Femur (tissue), 1 donor: ENCODE measurements at places on chromosomes 6 and 20.

GRCh38 chr20:22495789-22496188 is 88.6 kb downstream of the FOXA2 start:
- DNase-seq: no peak

DNA sequence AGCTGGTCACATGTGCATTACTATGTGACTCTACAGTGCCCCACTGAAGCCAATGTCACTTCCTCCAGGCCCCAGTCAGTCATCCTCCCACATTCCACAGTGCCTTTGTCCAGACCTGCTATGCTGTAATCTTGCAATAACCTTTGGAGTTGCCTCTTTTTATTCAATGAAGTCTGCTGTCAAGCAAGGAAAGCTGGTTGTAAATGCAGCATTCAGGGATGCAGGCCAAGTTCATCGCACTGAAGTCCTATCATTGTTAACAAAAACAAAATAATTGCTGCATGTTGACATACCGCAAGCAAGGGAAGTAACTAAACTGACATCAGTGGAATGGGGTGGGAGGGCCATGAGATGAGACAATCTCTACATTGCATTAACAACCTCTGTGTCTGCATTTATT is 131.2 kb upstream of the CDYL start:
- no peak for DNase-seq

DNA sequence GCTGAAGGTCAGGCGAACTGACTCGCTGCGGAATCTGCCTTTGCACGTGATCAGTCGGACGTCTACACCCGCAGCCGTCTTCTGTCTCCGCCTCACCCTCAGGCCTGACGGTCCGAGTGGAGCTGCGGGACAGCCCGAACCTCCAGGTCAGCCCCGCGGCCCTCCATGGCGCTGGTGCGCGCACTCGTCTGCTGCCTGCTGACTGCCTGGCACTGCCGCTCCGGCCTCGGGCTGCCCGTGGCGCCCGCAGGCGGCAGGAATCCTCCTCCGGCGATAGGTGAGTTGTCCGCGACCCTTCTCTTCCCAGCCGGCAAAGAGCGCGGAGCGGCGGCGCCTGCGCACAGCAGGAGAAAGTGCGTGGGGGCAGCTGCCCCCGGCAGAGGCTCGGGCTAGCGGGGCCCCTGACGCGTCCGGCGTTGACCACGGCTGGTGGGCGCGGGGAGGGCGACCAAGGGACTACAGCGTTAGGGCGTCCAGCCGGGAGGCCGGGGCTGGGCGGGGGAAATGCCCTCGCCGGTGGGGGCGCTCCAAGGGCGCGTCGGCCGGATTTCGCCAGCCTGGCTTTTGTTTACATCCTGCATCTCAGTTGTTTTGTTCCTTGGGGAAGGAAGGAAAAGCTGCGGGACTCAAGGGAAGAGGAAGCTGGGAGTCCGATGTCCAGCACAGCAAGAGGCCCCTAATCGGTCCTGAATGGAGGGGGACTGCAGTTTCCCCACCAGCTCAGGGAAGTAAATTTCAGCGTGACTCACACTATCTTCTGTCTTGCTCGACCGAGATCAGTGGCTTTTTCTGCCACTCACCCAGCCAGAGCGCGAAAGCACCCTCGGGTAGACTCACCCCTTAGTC is at the start of gene SMPDL3A:
Gene SMPDL3A, plus strand, starts transcription at position 77 of the 846 bp plus-strand sequence. Its CDS starts 89 bp downstream, at position 166.
- DNase-seq: peak; percentile 81

GRCh38 chr6:89928604-89929003 is 34.3 kb downstream of the GJA10 start:
- DNase-seq: no peak

- no peak for DNase-seq
Measured at GRCh38 chr20:38075161-38075998, 41.8 kb downstream of the RPRD1B start.

- DNase-seq: peak; percentile 87
Measured at GRCh38 chr6:31087494-31088089, 24.8 kb downstream of the C6orf15 start.

- no peak for DNase-seq
Measured at GRCh38 chr6:149323925-149324324, 6.4 kb downstream of the TAB2 start.

- no peak for DNase-seq
Measured at GRCh38 chr6:81624453-81624852, 128.0 kb downstream of the TENT5A start.

DNA sequence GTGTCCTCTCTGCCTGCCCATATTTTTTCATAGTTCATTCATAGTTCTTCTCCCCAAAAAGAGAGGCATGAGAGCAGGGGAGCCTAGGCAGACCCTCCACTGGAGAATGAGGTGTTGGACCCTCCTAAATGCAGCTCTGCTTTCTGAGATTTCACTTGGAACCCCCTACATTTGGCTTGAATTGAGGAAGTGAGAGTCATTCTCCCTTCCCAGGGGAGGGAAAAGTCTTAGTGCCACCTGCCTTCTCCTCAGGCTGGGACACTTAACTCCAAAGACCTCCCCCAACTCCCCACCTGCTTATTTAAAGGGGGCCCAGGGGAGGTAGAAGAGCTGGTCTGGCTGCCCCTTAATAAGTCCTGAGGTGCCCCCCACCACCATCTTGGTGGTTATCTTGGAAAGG is 78.2 kb downstream of the CHMP4B start:
- no peak for DNase-seq

DNA sequence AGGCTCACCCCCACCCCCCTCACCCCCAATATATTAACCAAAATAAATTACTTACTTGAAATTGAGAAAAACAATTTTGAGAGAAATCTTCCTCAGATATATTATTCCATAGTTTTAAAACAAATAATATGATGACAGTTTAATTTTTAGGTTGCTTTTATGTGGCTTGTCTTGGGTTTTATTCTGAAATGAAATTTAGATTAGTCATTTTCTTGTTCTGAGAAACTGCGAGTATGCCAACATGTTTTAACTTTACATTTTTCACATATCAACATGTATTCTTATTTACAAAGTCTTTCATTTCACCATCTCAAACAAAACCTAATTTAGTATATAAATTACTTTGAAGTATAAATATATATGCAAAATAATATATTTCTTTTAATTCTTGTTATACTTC is 11.1 kb downstream of the REV3L start:
- DNase-seq: no peak

DNA sequence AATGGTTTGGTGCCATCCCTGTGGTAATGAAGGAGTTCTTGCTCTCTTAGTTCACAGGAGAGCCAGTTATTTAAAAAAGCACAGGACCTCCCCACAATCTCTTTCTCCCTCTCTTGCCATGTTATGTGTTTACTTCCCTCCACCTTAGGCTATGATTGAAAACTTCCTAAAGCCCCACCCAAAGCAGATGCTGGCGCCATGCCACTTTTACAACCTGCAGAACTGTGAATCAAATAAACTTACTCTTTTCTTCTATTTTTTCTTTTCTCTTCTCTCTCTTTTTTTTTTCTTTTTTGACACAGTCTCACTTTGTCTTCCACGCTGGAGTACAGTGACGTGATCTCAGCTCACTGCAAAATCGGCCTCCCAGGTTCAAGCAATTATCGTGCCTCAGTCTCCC is 508.4 kb upstream of the EPHA7 start:
- no peak for DNase-seq

- DNase-seq: peak; percentile 67
Measured at GRCh38 chr6:11869672-11870340, 91.2 kb upstream of the ADTRP start.

DNA sequence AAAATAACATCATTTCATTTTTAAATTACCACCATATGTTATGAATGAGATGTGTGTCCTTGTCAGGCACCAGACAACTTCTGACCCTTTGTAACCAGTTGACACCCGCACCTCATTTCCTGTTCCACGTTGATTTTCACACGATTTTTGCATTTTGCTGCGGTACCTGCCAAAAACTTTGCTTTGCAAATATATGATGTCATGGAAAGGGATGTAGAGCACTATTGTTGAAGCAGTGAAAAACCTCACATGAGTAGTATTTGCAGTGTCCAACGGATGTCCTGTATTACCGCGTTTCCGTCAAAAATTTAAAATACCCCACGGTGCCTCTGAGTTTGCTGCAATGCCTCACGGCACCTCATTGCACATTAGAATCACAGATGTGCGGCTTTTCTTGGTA is 115.6 kb downstream of the MTHFD1L start:
- DNase-seq: peak; percentile 73

DNA sequence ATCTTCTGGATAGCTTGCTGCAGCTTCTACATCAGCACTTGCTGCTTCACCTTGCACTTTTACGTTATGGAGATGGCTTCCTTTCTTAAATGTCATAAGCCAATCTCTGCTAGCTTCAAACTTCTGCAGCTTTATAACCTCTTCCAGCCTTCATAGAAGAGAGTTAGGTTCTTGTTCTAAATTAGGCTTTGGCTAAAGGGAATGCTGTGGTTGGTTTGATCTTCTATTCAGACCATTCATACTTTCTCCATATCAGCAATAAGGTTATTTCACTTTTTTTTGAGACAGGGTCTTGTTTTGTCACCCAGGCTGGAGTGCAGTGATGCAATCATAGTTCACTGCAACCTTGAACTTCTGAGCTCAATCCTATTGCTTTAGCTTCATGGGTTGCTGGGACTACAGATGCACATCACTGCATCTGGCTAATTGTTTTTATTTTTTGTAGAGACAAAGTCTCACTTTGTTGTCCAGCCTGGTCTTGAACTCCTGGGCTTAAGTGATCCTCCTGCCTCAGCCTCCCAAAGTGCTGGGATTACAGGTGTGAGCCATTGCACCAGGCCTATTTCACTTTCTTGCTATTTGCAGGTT is 12.2 kb upstream of the CST3 start:
- DNase-seq: no peak

GRCh38 chr6:87151471-87151780 is 3.9 kb upstream of the ZNF292 start:
- no peak for DNase-seq

- DNase-seq: no peak
Measured at GRCh38 chr6:72873433-72873832, 251.6 kb downstream of the KCNQ5 start.

GRCh38 chr6:56938649-56939191 is 16.2 kb upstream of the BEND6 start:
- DNase-seq: peak; percentile 24

GRCh38 chr6:46652603-46653438 is at the start of the genes CYP39A1 and SLC25A27:
Gene CYP39A1, minus strand, starts transcription at chr6:46652818. Its CDS starts 236 bp downstream, at chr6:46652582.
Gene SLC25A27, plus strand, starts transcription at chr6:46652975. Its CDS starts 218 bp downstream, at chr6:46653193.
- DNase-seq: peak; percentile 95

DNA sequence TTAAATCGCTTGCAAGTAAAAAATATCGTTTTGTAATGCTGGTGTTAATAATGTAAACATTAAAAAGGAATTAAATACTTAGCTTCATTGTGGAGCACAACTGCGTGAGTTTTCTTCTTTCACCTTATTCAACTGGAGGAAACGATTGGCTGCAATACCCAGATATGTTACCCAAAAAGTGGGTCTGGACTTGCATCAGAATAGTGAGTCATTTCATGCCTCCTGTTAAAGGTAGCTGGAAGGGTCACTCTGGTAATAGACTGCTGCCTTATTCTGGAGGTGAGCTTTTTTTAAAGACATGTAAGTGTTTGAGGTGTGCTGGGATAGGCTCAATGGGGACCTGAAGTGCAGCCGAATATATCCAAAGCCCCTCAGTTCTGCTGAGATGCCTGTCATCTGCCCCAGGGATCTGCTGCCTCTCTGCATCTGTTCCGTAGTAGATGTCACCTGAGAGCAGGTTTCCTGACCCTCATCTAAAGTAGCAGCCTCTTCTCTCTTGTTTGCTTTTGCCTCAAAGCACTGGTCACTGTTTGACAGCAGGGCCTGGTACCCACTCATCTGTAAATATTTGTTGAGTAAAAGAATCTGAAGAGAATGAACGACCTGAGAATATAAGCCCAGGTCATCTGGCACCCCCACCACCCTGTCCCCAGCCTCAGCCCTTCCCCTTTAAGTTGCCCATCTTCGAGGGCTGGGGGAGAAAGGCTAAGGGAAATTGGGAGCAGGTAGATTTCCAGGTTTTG is 5.6 kb upstream of the UQCC2 start:
- DNase-seq: no peak

GRCh38 chr6:41318261-41318653 is 17.2 kb upstream of the NCR2 start:
- DNase-seq: no peak

DNA sequence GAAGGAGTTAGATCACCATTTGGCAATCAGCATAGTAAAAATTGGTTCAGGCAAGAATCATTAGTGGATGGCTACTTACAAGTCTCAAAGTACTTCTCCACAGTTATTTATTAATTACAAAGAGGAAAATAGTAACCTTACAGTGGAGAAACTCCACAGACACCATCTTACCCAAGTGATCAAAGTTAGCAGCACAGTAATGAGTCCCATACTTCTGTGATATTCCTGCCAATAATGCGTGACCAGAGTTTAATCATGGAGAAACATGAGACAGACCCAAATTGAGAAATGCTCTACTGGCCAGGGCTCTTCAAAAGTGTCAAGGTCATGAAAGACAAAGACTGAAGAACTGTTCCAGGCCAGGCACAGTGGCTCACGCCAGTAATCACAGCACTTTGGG is 9.5 kb downstream of the TBC1D7 start:
- no peak for DNase-seq

DNA sequence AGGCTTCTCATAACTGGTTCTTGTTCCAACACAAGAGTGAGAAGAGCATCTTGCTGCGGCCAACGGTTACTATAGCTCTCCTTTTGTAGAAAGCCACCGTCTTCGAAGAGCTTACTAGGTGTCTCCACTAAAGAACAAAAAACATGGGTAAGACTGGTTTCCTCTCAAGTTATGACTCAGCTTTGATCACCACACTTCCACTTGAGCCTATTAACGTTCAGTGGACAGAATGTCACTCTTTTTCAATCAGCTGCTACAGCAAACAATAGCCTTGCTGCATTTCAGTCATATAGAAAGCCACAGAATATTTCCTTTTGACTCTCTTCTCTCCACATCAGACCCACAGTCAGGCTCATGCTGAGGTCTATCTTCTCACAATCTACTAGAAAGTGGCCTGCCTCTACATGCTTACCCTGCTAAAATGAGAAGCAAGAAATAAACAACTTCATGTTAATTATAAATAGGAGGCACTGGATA is 243.5 kb upstream of the PREP start:
- no peak for DNase-seq

GRCh38 chr6:135693811-135694370 is 157.6 kb upstream of the PDE7B start:
- no peak for DNase-seq

- DNase-seq: no peak
Measured at GRCh38 chr20:873875-874607, 40.5 kb downstream of the FAM110A start.

DNA sequence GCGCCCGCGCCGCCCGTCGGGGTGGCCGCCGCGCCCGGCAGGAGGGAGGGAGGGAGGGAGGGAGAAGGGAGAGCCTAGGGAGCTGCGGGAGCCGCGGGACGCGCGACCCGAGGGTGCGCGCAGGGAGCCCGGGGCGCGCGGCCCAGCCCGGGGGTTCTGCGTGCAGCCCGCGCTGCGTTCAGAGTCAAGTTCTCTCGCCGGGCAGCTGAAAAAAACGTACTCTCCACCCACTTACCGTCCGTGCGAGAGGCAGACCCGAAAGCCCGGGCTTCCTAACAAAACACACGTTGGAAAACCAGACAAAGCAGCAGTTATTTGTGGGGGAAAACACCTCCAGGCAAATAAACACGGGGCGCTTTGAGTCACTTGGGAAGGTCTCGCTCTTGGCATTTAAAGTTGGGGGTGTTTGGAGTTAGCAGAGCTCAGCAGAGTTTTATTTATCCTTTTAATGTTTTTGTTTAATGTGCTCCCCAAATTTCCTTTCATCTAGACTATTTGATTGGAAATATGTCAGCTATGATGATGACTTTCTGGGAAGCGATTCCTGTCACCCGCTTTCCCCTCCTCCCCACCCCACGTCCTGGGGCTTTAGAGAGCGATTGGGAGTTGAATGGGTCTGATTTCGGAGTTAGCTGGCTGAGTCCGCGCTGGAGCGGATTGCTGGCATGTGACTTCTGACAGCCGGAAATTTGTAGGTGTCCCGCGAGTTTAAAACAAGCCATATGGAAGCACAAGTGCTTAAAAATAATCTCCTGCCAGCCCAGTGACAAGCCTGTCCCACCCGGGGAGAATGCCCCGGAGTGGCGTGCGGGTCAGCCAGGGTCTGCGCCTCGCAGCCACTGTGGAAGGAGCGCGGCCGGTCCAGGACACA is 1.1 kb downstream of the ESR1 start:
- DNase-seq: peak; percentile 18
